PC-3 (cell line): ENCODE measurements at places on chromosomes 6 and 20.

DNA sequence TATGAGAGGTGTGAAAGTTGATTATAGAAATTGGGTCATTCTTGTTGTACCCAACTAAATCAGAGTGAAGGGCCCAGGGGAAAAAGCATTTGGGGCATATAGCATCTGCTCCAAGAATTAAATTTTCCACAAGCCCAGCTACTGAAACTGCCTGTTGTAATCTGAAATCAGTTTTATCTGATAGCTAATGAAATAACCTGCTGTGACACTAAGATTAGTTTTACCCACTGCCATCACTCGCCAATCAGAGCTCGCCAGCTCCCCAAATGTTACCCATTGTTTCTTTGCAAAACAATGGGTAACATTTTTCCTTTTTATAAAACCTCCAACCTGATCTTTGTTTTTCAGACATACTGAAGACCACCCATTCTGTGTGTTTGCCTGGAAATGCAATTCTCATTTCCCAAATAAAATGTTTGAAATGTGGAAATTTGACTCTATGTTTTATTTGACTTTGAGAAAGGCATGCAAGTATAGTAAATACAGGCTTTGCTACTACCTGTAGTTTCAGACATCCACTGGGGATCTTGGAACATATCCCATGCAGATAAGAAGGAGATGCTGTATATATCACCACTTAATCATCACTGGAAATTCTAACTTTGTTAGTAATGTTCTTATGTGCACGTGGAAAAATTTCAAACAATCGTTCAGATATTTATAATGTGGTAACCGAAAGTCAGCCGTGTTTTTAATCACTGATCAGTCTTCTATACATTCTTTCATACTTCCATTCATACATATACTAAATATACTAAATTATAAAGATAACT, 6.3 kb upstream of the AHI1 start:
- H3K27me3 ChIP-seq: no peaks in the 10 kb centered on the region
- H3K27ac ChIP-seq: no peak overlapping the region
- H3K36me3 ChIP-seq: no peaks in the 10 kb centered on the region
- H3K4me1 ChIP-seq: peaks cover 3% of the 10 kb centered on the region; the same call in 1 of the 2 replicates

GRCh38 chr6:149384464-149384863, 15.6 kb upstream of the SUMO4 start:
- no peak overlapping the region for H3K27ac ChIP-seq
- H3K27me3 ChIP-seq: no peaks in the 10 kb centered on the region
- no peaks in the 10 kb centered on the region for H3K4me1 ChIP-seq
- no peak overlapping the region for H3K4me3 ChIP-seq

DNA sequence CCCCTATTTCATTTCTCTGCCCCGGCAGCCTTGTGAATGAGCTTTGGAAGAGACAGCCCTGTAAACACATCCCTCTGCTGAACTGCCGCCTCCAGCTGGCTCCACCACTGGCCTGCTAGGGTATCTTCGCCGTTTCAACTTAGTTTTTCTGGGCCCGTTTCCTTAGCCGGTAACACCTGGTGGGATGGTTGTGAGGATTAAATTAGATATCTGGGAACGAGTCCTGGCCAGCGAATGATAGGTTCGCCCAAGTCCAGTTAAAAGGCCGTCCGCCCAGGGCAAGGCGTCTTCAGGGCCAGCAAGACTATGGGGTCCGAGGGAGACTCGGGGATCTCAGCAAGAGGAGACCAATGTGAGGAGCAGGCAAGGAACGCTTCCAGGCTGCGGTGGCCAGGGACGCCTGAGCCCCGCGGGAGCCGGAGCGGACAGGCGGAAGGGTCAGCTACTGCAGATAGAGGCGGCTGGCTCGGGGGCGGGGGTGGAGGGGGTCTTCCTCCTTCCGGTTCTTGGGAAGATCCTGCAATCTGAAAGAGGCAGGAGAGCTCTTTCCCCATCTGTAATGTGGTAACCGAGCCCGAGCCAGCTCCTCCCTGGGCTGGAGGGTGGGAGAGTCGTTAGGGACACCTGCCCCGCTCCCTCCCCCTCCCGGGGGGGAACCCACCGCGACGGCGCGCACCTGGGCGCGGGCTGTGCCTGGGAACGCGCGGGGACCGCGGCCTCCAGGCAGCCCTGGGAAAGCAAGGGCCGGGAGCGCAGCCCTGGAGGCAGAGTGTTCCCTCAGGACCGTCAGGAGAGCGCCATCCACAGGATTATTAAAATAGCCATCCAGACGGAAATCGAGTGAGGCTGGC, 4.5 kb upstream of the PTCRA start:
- H3K4me1 ChIP-seq: no peaks in the 10 kb centered on the region
- no peaks in the 10 kb centered on the region for H3K36me3 ChIP-seq
- H3K27ac ChIP-seq: no peak overlapping the region
- no peaks in the 10 kb centered on the region for H3K27me3 ChIP-seq

GRCh38 chr20:4230651-4231050, 215.3 kb upstream of the RNF24 start:
- DNase-seq: no peak
- no peaks in the 10 kb centered on the region for H3K36me3 ChIP-seq
- H3K4me3 ChIP-seq: no peak overlapping the region
- no peak overlapping the region for H3K27ac ChIP-seq

GRCh38 chr6:161545741-161546140, 271.9 kb upstream of the AGPAT4 start:
- no peak overlapping the region for H3K4me3 ChIP-seq
- H3K27me3 ChIP-seq: peaks cover 64% of the 10 kb centered on the region
- DNase-seq: no peak
- H3K27ac ChIP-seq: no peak overlapping the region
- H3K36me3 ChIP-seq: no peaks in the 10 kb centered on the region

GRCh38 chr6:39118921-39119320, 3.9 kb upstream of the SAYSD1 start:
- H3K27ac ChIP-seq: no peak overlapping the region
- H3K4me1 ChIP-seq: peaks cover 5% of the 10 kb centered on the region; the same call in 1 of the 2 replicates
- peaks cover 23% of the 10 kb centered on the region for H3K27me3 ChIP-seq
- no peak overlapping the region for H3K4me3 ChIP-seq
- H3K36me3 ChIP-seq: no peaks in the 10 kb centered on the region

GRCh38 chr6:75296811-75297779, 12.5 kb upstream of the TMEM30A start:
- no peaks in the 10 kb centered on the region for H3K4me1 ChIP-seq
- no peak overlapping the region for H3K4me3 ChIP-seq
- H3K36me3 ChIP-seq: no peaks in the 10 kb centered on the region
- no peak overlapping the region for H3K27ac ChIP-seq
- DNase-seq: peak; percentile 61

DNA sequence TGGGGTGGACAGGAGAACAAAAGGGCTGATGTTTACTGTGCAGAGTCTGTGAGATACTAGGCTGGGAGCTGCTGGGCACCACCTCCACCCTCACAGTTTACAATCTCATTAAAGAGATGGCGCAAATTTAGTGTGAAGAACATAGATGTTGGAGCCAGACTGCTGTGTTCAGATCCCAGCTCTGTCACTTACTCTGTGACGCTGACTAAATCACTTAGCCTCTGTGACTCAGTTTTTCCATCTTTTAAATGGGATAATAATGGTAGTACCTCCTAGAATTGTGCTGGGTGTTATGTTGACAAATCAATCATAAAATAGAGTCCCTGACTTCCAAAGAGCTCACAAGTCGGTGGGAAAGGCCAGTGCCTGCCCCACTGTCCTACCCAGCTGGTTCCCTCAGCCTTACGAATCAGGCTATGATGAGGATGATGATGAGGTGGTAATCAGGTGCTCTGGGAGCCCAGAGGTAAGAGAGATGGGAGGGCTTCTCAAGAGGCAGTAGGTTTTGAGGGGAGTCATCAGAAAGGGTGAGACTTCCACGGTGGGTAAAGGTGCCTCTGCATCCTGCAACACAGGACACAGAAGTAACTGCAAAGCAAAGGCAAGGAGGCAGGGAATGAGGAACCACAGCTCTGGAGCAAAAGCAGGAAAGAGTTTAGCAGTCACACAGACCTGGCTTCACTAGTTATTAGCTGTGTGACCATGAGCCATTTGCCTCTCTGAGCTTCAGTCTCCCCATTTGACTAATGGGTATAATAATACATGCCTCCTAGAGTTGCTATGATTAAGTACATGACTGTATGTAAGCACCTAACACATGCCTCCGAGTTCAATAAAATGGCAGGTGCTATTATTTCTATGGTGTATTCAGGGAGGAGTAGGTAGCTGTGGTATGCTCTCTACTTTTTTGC, 8.9 kb downstream of the FYN start:
- no peaks in the 10 kb centered on the region for H3K36me3 ChIP-seq
- no peak overlapping the region for H3K4me3 ChIP-seq
- no peak for DNase-seq
- 0 out of 2 replicates have a peak, but pooled peaks cover 5% of the 10 kb centered on the region for H3K4me1 ChIP-seq
- H3K27ac ChIP-seq: no peak overlapping the region

- peak; percentile 9 for DNase-seq
- H3K27me3 ChIP-seq: peaks cover 37% of the 10 kb centered on the region
- H3K27ac ChIP-seq: no peak overlapping the region
- no peaks in the 10 kb centered on the region for H3K36me3 ChIP-seq
- no peaks in the 10 kb centered on the region for H3K4me1 ChIP-seq
Measured at GRCh38 chr20:62980970-62981369, 25.8 kb downstream of the BHLHE23 start.

- no peak overlapping the region for H3K27ac ChIP-seq
- no peak overlapping the region for H3K4me3 ChIP-seq
- no peaks in the 10 kb centered on the region for H3K27me3 ChIP-seq
- no peaks in the 10 kb centered on the region for H3K36me3 ChIP-seq
- no peak for DNase-seq
Measured at GRCh38 chr6:15574486-15574885, 88.3 kb downstream of the DTNBP1 start.

DNA sequence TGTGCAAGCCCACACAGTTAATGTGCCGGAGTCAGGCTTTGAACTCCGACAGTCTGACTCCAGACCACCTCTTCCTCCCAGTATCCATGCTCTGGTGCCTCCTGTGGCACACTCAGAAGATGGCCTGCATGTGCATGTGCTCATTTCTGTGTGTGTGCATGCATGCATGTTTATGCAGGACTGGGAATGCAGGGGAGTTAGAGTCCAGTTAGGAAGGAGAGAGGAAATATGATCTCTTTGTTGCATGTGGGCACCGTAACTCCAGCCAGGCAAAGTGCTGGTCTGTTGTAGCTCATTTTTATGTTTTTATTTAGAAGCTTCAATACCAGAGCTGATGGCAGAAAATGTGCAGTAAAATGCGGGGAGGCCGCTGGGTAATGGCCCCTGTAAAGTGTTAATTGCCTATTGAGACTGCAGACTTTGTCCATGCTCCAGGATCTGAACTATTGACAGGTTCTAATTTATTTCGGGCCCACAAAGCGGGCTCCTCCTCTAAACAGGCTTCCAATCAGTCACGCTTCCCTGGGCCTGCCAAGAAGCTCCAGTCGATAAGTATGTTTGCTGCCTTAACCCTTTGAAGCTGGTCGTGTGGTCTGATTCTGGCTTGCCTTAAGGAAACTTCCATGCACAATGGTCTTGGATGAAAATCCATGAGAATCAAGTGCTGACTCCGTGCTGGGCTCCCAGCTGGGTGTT, 248.3 kb downstream of the DHX35 start:
- no peaks in the 10 kb centered on the region for H3K4me1 ChIP-seq
- H3K36me3 ChIP-seq: no peaks in the 10 kb centered on the region
- no peak overlapping the region for H3K27ac ChIP-seq
- no peak for DNase-seq
- no peak overlapping the region for H3K4me3 ChIP-seq

DNA sequence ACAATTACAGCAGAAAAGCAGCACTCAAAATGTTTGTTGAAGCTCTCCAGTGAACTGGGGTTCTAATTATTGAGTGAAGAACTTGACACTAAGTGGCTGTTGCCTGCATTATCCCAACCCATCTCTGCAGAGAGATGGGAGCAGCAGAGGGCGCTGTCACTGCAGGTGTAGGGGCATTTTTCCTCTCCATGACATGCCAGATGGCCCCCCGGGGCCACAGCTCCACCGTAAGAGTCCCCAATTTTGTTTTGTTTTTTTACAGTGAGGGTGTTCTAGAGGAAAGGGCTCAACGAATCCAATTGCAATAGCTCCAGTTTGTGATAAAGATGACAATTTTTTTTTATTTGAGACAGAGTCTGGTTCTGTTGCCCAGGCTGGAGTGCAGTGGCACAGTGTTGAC, 1.9 kb upstream of the FUCA2 start:
- peaks cover 19% of the 10 kb centered on the region for H3K4me1 ChIP-seq
- DNase-seq: peak; percentile 30
- H3K4me3 ChIP-seq: no peak overlapping the region
- no peaks in the 10 kb centered on the region for H3K27me3 ChIP-seq
- no peak overlapping the region for H3K27ac ChIP-seq

DNA sequence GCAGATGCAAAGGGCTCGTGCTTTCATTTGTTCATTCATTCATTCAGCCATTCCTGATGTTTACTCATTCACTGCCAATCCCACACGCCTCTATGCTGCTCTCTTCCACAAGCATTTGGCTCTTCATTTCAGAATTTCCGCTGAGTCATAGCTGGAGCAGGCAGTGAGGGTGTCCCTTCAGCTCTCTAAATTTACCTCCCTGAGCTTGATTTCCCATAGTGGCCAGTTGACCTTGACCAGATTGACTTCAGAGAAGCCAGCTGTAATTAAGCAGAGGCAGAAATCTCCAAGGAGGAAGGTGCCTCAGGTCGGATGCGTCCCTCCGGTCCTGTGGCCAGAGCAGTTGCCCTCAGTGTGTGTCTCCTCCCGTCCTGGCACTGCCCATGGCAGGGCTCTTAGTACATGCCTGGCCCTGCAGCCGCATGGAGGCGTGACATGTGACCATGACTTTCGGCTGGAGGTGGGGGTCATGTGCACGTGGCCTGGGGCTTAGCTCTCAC, 267.2 kb upstream of the ECI2 start:
- H3K4me3 ChIP-seq: no peak overlapping the region
- no peaks in the 10 kb centered on the region for H3K36me3 ChIP-seq
- DNase-seq: peak; percentile 93
- no peaks in the 10 kb centered on the region for H3K27me3 ChIP-seq

DNA sequence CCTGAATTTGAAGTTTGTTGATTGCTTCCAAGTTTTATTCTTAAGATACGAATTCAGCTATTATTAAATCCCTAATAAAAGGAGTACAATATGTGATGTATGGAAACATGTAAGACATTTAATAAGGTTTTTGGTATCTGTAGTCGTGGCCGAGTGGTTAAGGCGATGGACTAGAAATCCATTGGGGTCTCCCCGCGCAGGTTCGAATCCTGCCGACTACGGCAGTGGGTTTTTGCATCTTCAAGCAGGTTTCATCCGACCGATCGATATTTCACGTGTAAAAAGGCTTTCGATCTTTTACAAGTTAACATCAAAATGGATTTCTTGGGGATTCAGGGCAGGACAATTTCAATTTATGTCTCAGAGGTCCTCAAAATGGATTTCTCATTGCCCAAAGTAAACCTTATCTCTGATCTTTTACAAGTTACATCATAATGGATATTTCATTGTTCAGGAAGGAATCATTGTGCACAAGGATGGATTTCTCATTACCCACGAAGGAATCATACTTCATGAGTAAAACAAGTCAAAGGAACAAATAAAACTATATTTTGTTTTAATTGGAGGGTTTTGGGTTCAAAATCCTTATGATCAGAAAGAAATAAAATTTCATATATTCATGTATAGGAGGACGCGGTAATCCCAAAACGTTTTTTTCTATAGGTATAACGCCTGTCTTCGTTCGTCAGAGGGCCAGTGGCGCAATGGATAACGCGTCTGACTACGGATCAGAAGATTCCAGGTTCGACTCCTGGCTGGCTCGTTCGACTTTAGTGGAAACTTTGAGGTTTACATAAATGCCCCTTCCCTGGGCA, 37.3 kb upstream of the BTN3A2 start:
- H3K27ac ChIP-seq: no peak overlapping the region
- H3K4me3 ChIP-seq: peak overlapping the region; percentile 58
- H3K27me3 ChIP-seq: no peaks in the 10 kb centered on the region
- H3K36me3 ChIP-seq: no peaks in the 10 kb centered on the region
- peaks cover 13% of the 10 kb centered on the region; the same call in 1 of the 2 replicates for H3K4me1 ChIP-seq
